Amygdala (tissue), 56 donors: ENCODE measurements at places on chromosomes 11 and 22.

DNA sequence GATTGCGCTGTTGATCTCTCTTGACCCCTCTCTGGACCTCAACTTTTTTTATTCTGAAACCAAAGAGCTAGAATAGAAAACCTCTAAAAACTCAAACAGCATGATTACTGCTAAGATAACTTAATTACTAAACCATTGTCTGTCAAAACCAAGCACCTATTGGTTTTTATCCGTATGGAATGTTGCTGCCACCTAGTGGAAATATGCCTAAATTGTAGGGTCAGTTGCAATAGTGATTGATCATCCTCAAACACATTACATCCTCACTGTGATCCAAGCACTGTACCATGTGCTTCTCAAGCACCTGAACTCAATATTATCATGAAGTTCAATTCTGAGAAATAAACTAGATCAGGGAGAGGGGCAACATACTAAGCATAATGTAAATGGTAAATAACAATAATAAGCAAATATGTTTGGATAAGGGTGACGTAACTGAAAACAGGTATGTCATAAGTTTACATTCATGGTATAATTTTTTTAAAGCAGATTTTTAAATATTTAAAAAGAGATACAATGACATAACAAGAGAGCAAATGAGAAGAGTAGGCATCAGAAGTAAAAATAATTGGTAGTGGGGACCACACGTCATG is 3.8 kb upstream of the OR5A2 start:
- no peak for DNase-seq

- DNase-seq = peak; percentile 33
Measured at GRCh38 chr22:46604306-46604690, 15.9 kb upstream of the GRAMD4 start.

GRCh38 chr11:121716060-121716459 is 263.3 kb upstream of the SORL1-AS1 start:
- DNase-seq = no peak

DNA sequence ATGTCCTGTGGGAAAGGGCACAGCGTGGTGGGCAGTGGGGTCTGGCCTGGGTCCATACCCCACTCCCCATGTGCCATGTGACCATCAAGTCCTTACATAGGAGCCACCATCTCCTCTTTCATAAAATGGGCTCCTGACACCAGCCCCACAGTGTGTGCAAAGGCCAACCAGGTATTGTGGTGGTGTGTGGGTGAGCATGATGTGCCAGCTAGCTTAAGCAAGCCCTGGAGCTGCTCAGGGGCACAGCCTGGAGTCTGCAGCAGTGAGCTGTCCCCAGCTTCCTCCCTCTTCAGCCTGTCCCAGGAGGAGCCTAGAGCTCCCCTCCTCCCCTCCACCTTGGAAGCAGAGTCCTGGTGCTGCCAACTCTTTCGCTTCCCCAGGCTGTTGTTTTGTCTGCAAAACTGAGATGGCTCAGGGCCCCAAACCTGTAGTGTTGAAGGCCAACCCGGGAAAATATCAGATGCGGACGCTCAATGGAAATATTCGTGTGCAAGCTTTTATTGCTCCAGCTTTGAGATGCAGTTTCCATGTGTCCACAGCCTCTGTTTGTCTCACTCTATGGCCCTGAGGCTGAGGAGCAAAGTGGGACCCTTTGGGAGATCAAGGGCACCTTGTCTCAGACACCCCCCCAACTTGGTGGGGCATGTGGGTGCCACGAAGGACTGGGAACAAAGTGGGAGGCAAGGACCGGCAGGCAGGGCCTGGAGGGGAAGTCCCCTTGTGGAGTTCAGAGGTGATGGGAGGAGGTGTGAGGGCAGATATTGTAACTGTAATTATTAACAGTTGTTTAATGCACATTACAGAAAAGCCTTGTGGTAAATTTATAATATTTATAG is 92.6 kb downstream of the CTTN start:
- no peak for DNase-seq

DNA sequence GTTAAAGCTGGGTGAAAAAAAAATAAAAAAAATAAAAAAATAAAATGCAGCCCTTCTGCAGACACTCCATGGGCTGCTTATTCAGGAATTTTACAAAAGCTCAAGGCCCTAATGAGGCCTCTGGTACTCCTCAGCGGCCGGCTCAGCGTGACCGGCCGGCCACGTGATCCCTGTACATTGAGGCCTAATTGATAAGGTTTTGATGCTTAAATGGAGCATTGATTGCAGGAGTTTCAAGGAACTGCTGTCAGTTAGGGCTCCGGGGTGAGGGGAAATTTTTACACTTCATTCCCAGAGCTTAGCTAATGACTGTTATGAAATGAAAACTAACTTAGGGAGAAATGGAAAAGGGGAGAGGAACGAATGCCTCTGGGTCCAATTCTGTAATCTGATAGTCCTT is 368.8 kb upstream of the KIRREL3 start:
- no peak for DNase-seq

DNA sequence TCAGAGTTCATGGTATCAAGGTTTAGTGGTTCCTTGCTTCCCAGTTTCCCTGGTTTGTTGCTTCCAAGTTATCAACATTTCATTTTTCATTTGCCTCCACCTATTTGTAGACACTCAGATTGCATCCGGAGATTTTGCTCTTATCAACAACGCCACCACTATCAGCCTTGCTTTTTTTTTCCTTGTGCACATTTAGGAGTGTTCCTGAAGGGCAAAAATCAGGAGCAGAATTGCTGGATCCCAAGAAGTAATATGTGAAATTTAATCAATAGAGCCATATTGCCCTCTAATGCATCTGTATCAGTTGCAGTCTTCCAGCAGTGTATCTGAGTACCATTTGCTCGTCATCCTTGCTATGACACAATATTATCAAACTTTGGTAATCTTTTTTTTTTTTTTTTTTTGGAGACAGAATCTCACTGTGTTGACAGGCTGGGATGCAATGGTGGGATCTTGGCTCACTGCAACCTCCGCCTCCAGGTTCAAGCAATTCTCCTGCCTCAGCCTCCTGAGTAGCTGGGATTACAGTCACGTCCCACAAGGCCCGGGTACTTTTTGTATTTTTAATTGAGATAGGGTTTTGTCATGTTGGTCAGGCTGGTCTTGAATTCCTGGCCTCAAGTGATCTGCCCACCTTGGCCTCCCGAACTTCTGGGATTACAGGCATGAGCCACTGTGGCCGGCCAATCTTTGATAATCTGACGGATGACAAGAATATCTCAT is 42.1 kb upstream of the SEPTIN5 start:
- no peak for DNase-seq

- no peak for DNase-seq
Measured at GRCh38 chr11:31797190-31798056, 13.7 kb downstream of the PAX6 start.

DNA sequence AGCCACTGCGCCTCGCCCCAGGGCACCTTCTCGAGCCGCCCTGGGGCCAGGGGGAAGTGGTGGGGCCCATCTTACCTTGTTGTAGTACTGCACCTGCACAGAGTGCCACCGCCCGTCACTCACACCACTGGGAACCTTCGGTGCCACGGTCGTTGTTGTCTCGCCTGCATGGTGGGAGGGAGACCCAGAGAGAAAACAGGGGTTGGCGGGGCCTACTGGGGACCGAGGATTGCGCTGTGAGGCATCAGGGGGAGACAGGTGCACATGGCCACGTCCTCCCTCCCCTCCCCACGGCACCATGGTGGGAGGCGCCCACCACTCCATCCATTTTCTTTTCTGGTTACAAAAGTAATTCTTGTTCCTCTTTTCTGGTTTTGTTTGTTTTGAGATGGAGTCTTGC is 97.8 kb downstream of the TRMU start:
- no peak for DNase-seq

DNA sequence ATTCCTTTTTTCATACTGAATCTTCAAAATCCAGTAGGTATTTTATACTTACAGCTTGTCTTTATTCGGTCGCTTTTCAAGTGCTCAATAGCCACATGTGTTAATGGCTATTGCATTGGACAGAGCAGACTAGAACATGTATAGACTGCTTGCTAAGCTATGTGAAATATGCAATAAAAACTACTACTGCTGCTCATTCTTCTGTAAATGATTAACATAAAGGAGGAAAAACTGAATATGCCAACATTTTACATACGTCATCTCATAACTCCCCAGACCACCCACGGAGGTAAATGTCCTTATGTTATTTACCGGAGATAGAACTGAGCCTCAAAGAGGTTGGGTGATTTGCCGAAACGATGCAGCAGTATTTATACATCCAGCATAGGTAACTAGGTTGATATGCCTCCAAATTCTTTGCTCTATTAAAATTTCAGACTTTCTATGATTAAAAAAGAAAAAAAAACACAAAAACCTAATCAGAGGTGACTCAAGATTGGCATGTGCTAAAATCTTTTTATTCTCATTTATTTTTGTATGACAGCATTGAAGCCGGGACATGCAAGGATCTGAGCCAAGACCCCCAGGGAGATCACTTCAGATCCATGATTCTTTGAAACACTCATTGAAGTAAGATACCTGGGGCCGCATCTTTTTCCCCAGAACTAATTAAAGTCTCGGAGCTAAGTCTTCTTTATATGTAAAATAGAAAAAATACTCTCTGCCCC is 78.5 kb upstream of the OR5AK2 start:
- no peak for DNase-seq
